ENCODE measurements at places on chromosomes 1 and 21.

DNA sequence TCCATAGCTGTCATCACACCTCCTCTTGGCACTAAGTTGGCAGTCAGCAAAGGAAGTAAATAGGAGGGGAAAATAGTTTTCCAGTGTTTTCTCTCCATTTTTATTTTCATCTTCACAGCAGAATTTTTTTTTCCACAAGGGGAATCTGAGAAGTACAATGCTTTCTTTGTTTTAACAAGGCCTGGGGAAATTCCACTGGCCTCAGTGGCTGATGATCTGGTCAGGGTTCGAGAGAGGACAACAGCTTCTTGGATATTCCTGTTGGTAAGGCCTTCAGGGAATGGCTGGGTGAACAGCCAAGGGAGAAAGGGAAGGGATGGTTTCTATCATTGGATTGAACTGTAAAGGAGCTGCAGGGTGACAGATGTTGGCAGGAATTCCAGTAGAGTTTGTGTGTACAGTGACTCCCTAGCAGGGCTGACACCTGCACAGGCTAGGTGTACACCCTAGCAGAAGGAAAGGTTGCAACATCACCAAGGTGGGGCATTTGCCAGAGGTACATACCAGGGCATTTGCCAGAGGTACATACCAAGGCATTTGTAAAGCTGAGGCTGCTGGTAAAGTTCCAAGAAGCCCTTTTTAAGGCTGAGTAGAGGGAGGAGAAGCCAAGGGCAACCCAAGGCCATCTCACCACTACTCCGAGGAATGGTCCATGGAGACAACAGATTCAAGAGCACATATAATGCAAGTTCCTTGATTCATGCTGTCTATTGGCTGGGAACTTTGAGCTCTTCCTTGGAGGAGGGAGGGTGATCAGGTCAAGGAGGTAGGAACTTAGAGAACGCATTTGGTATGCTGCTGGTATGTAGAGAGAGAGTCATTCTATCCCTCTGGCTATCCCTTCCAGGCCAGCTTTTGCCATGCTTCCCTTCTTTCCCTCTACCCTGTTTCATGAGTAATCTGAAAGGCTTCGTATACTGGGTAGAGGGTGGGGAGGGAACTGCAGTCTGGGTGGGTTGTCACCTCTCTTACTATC, 3.1 kb downstream of the GJA5 start:
- H3K4me1 ChIP-seq = peaks cover 6% of the 10 kb centered on the region
- no peak for DNase-seq
- no peaks in the 10 kb centered on the region for H3K27me3 ChIP-seq
- H3K4me3 ChIP-seq = no peak overlapping the region

DNA sequence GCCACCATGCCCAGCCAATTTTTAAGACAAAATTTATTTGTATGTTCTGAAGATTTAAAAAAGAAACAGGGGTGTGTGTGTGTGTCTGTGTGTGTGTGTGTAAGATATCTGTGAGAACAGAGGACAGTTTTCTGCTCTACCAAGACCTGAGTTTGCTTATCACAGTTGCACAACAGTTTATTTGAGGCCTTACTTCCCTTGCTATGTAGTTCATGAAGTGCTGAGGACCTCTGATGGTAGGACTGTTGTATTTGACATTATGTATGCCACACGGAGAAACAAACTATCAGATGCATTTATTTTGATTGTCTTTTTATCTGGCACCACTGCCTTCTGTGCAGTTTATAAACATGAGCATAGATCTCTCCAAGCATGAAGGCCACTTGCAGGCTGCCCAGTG, 355.2 kb downstream of the PBX1 start:
- no peak overlapping the region for H3K4me3 ChIP-seq
- H3K27ac ChIP-seq = no peak overlapping the region
- H3K36me3 ChIP-seq = no peaks in the 10 kb centered on the region
- no peak for DNase-seq

DNA sequence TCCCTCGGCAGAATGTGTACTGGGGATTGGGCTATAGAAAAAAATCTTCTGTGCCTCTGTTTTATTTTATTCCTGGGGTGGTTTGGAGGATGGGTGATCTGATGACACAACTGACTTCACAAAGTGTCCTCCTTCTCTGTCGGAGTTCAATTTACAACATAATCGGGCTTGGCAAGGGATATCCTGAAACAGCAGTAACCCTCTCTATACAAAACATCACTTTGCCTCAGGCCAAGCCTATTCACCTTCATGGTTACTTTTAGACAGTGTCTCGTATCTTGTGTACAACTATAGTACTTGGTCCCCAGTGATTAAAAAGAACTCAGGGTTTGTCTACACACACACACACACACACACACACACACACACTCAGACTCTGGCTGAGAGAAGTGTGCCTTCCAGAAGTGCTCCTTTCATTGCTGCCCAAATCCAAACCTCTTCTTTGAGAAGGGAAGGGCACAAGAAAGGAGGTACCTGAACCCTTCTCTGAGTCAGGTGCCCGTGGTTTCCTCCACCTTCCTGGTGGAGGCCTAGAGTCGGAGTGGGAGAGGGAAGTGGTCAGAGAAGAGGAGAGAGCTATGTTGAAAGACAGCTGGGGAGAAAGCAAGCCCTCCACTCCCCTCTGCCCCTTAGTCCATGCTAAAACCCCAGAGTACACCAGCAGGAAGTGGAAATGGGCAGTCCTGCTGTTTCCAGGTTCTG, 62.4 kb upstream of the POU2F1 start:
- no peaks in the 10 kb centered on the region for H3K4me1 ChIP-seq
- no peaks in the 10 kb centered on the region for H3K36me3 ChIP-seq
- H3K27me3 ChIP-seq = no peaks in the 10 kb centered on the region

- H3K36me3 ChIP-seq = peaks cover 84% of the 10 kb centered on the region
- no peak overlapping the region for H3K4me3 ChIP-seq
- H3K27ac ChIP-seq = no peak overlapping the region
- no peaks in the 10 kb centered on the region for H3K27me3 ChIP-seq
- DNase-seq = no peak
Observed at GRCh38 chr1:183537405-183537804, 52.9 kb downstream of the NCF2 start.

DNA sequence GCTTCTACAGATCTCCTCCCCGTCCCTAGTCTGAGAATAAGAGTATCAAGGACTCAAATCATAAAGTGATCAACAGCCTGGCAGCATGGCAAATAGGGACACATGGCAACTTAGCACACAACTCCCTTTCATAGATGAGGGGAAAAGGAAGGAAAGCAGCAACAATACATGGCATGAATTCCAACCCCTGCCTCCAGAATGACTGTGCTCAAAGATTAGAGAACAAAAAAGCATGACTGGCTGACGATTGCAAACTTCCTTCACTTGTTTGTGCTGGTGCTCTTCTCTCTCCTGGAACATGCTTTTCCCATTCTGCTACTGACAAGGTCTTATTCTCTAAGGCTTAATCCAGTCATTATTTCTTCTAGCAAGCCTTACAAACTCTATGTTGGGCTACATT, 11.5 kb downstream of the KTI12 start:
- DNase-seq = no peak
- H3K4me3 ChIP-seq = no peak overlapping the region
- no peaks in the 10 kb centered on the region for H3K27me3 ChIP-seq
- H3K36me3 ChIP-seq = peaks cover 38% of the 10 kb centered on the region

DNA sequence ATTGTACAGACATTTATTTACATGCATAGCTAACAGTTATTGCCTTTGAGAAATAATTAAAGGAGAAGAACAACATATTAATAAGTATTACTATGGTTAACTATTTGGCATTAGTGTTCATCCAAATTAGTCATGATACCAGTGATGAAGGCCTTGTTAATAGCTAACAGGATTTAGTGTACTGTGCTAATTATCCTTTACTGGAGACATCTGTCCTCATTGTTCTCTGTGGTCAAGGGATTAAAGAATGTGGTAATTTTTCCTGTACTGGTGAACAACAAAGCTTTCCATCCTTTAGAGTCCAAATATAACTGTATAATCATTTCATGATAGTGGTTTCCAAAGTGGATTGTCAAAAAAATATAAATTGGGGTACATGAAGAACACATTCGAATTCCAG, 103.9 kb downstream of the ADGRL4 start:
- H3K27me3 ChIP-seq = no peaks in the 10 kb centered on the region
- H3K4me1 ChIP-seq = no peaks in the 10 kb centered on the region

DNA sequence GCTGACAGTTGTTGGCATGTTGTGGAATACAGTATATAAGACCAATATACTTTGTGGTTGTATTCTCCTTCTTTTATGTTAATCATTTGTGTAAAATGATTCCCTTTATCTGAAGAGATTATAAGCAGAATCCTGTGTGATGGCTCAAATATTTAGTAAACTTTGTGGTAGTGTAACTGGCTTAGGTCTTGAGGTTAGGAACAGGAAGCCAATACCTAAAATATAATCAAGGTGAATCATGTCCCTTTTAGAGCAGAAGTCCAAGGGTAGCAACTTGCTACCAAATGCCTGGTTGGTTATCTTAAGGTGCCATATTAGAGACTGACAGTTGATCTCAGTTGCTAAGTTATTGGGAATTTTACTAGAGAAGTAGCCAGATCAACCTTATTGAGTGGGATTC, 398.5 kb upstream of the ADAMTS5 start:
- H3K4me3 ChIP-seq = no peak overlapping the region
- no peaks in the 10 kb centered on the region for H3K27me3 ChIP-seq
- H3K4me1 ChIP-seq = no peaks in the 10 kb centered on the region

DNA sequence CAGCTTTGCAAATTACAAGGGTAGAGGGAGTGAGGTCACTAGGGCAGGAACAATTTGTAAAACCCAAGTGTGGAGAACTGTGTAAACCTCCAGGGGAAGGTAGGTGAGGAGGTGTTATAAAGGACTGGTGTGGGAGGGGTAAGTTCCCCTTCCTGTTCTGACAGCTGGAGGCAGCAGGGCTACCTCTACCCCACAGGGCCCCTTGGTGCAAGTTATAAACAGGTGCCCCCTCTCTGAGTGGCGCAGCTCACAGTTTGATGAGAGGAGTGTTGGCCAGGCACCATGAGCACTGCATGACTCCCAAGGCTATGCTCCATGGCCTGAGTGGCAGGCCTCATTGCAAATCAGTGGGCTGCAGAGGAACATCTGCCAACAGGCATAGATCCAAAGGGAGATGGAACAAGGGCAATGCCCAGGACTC, 41.0 kb downstream of the MFSD2A start:
- H3K4me3 ChIP-seq = no peak overlapping the region
- H3K27ac ChIP-seq = no peak overlapping the region
- no peaks in the 10 kb centered on the region for H3K4me1 ChIP-seq
- H3K27me3 ChIP-seq = no peaks in the 10 kb centered on the region
- H3K36me3 ChIP-seq = no peaks in the 10 kb centered on the region
- no peak for DNase-seq

- no peak overlapping the region for H3K27ac ChIP-seq
- no peak overlapping the region for H3K4me3 ChIP-seq
- H3K27me3 ChIP-seq = no peaks in the 10 kb centered on the region
- H3K36me3 ChIP-seq = no peaks in the 10 kb centered on the region
- DNase-seq = no peak
Observed at GRCh38 chr1:13543451-13544220, 29.8 kb upstream of the LRRC38 start.

GRCh38 chr1:167808104-167808503, 86.3 kb downstream of the MPZL1 start:
- no peaks in the 10 kb centered on the region for H3K27me3 ChIP-seq
- H3K36me3 ChIP-seq = no peaks in the 10 kb centered on the region
- H3K4me3 ChIP-seq = no peak overlapping the region
- no peak overlapping the region for H3K27ac ChIP-seq
- DNase-seq = no peak
- peaks cover 7% of the 10 kb centered on the region for H3K4me1 ChIP-seq

DNA sequence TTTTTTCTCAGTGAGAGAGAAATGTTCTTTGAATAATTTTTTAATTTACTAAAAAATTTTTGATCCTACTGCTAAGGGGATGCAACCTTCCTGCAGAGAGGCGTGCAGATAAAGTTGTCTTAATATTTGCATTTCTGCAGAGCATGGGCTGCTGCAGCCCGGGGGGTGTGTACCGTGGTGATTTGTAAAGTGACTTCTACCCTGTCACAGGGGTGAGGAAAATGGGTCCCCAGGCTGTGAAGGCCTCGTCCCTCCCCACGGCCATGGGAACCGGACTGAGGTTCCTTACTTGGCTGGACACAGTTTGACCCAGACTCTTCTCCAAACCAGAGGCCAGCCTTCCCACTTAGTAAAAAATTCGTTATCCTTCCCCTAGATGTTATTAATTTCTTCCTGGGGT, 9.5 kb upstream of the C1orf174 start:
- no peak for DNase-seq
- no peaks in the 10 kb centered on the region for H3K36me3 ChIP-seq
- peaks cover 4% of the 10 kb centered on the region for H3K4me1 ChIP-seq
- no peak overlapping the region for H3K4me3 ChIP-seq

DNA sequence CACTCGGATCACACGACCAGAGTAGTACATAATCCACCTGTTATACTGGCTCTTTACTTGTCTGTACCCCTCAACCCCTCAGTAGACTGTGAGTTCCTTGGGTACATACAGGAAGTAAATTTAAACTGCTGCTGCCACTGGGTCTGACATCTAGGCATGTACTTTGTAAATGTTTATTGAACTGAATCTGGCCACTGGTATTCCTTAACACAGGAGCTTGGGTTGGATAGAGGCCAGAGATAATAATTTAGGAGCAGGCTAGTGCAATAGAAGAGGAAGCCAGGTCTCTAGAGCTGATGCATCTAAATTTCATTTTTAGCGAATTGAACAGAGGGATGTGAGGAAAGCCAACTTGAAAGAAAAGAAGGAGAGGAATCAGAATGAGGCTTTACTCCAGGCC, 12.4 kb downstream of the TTC4 start:
- H3K4me1 ChIP-seq = no peaks in the 10 kb centered on the region
- H3K27ac ChIP-seq = no peak overlapping the region
- peaks cover 66% of the 10 kb centered on the region for H3K36me3 ChIP-seq
- no peak for DNase-seq

DNA sequence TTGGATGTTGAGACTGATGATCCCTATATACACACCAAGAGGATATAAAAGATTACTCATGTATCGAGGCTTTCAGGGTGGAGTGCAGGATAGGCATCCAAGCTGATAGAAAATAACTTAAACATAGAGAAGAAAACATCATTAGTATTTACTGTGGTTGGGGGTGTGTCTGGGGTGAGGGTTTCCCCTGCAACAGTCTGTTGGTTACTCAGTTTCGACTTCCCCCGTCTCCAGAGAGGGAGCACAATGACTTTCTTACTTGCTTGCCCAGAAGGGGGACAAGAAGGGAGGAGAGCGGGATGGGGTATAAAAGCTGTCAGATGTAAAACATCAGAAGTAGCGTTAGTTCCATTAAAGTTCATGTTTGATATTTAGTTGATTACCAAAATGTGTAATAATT, 717.4 kb upstream of the ZP4 start:
- no peaks in the 10 kb centered on the region for H3K36me3 ChIP-seq
- H3K4me3 ChIP-seq = no peak overlapping the region
- H3K27ac ChIP-seq = no peak overlapping the region
- no peaks in the 10 kb centered on the region for H3K4me1 ChIP-seq
- no peaks in the 10 kb centered on the region for H3K27me3 ChIP-seq

DNA sequence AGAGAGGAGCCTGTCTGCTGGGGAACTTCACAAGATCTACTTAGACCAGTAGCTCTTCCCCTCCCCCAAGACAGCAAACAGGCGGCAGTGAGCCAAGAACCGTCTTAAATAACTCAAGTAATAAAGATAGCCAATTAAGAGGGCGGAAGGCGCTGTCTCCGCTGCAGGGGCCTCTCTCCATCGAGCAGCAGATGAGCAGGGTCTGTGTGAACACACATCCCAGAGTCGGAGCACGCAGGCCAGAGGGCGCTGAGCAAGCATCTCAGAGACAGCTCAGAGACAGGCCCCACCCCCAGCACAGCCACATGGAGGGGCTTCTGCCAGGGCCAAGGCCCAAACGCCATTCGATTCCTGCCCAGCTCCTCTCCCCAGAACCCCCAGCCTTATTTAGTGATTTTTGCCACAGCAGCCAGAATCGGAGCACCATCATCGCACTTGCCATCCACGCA, 11.1 kb downstream of the IFFO2 start:
- H3K27ac ChIP-seq = no peak overlapping the region
- no peaks in the 10 kb centered on the region for H3K27me3 ChIP-seq
- peaks cover 72% of the 10 kb centered on the region for H3K4me1 ChIP-seq
- no peak for DNase-seq
- H3K36me3 ChIP-seq = no peaks in the 10 kb centered on the region

Data from effector memory CD4-positive, alpha-beta T cell (primary cell).